ENCODE measurements at places on chromosomes 2 and 18. TPM values are rescaled to one million over a fixed set of nuclear protein-coding genes. Genes with fewer than 3 reads are reported as not detected.

The ABCA12 gene
- total RNA-seq, result under 0.01 TPM

The SERPINB10 gene
- total RNA-seq, result not detected

The SERPINB7 gene
- total RNA-seq, result 4.7 TPM

The POTEJ gene
- not detected for total RNA-seq

The PLGLB2 gene
- total RNA-seq, result 0.23 TPM

The GPR39 gene
- total RNA-seq, result 0.98 TPM

The HAAO gene
- 0.47 TPM for total RNA-seq

The GPR17 gene
- total RNA-seq, result not detected

The VIT gene
- total RNA-seq, result 0.15 TPM

The VAMP8 gene
- 4.0 TPM for total RNA-seq

The TTC39C gene
- 15.7 TPM for total RNA-seq

The DCDC2C gene
- total RNA-seq, result not detected

The SLC11A1 gene
- 0.12 TPM for total RNA-seq

The MYO5B gene
- total RNA-seq, result 0.53 TPM

The E2F6 gene
- total RNA-seq, result 5.5 TPM

The SP9 gene
- total RNA-seq, result not detected

The LCT gene
- total RNA-seq, result under 0.01 TPM

The NYAP2 gene
- not detected for total RNA-seq

The INHBB gene
- total RNA-seq, result 0.08 TPM

The CEBPZ gene
- total RNA-seq, result 32.5 TPM

The EFHD1 gene
- 0.23 TPM for total RNA-seq

The SCYGR4 gene
- not detected for total RNA-seq

The APCDD1 gene
- 0.15 TPM for total RNA-seq

The ANO7 gene
- 0.12 TPM for total RNA-seq

The POTEF gene
- total RNA-seq, result not detected

The LINC00305 gene
- total RNA-seq, result not detected

The INPP1 gene
- 4.9 TPM for total RNA-seq

The ABCB11 gene
- not detected for total RNA-seq

The HOXD13 gene
- not detected for total RNA-seq

The YWHAQ gene
- total RNA-seq, result 254 TPM

The TMEM37 gene
- total RNA-seq, result not detected

The RNF25 gene
- total RNA-seq, result 30.5 TPM

The THSD7B gene
- not detected for total RNA-seq

The ARHGAP15 gene
- not detected for total RNA-seq

The CRYGB gene
- total RNA-seq, result not detected

The ACVR1C gene
- total RNA-seq, result 0.08 TPM

The GCG gene
- not detected for total RNA-seq

The SLC9A4 gene
- total RNA-seq, result not detected
